ENCODE measurements at places on chromosomes 7 and 10.

DNA sequence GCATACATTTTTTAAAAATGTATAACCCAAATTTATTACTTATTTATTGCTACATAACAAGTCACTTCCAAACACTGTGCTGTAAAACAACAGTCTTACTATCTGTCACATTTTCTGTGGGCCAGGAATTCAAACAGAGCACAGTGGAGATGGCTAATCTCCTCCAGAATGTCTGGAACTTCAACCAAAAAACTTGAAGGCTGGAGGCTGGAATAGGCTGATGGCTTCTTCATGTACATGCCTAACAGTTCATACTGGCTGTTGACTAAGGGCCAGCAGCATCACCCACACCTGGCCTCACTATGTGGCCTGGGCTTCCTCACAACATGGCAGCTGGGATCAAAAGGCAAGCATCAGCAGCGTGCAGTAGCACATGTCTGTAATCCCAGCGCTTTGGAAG is 92.4 kb upstream of the KMT2E start:
- DNase-seq = no peak

- no peak for DNase-seq
Observed at GRCh38 chr10:47376522-47377220, 7.4 kb downstream of the ZNF488 start.

DNA sequence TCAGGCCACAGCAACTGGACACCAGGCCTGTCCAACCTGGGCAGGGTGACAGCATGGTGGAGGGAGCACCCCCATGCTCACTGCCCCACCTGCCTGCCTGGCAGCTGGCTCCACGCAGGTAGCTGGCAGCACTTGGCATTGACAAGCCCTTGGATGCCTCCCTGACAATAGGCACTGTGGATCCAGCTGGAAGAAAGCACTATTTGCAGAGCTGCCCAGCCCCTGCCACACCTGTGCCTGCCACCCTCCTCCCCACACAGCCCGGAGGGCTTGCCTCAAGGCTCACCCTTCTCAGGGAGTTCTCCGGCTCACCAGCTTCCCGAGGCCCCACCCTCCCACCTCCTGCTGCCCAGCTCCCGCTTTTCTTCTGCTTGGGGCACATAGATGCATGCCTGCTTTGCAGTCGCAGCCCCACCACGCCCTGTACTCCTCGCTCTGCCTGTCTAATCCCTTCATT is 160.1 kb downstream of the NEURL1 start:
- DNase-seq = no peak

GRCh38 chr10:42988517-42989395 is 88.1 kb upstream of the RET start:
- DNase-seq = no peak

- DNase-seq = no peak
Observed at GRCh38 chr7:138207555-138207971, 131.3 kb downstream of the AKR1D1 start.

- DNase-seq = no peak
Observed at GRCh38 chr7:126378642-126379041, 874.1 kb downstream of the GRM8 start.

DNA sequence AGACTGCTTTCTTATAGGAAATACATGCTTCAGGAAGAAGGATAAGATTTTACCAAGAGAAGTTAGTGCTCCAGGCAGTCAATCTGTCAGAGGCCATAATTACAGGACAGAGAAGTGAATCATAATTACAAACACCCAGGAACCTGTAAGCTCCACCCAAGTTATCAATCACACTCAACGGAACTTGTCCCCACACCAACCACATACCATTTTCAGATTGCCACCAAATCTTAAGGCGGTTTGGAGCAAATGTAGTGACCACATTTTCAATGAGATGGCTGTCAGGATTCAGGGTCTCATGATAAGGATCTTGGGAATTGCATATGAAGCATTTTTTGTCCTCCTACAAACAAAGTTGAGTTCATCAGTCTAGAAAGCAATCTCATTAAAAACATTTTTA is 4.8 kb downstream of the LAMB1 start:
- DNase-seq = no peak

DNA sequence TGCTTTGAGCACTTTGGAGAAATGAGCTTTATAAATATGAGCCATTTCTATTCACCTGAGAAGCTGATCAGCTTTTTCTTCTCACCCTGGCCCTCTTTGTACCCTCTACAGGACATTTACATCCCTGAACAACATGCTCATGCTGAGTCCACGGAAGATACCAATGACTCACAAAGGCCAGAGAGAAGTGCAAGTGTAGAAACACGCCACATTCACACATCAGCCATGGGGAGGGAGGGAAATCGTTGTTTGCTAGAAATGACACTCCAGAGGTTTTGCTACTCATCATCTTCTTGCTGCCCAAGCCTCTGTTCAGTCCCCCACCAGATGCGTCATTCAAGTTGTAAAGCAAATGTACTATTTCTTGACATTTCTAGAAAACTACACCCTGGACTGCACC is 2.8 kb upstream of the UCN3 start:
- DNase-seq = no peak

GRCh38 chr7:29499932-29500331 is 63.7 kb upstream of the PRR15 start:
- DNase-seq = no peak

DNA sequence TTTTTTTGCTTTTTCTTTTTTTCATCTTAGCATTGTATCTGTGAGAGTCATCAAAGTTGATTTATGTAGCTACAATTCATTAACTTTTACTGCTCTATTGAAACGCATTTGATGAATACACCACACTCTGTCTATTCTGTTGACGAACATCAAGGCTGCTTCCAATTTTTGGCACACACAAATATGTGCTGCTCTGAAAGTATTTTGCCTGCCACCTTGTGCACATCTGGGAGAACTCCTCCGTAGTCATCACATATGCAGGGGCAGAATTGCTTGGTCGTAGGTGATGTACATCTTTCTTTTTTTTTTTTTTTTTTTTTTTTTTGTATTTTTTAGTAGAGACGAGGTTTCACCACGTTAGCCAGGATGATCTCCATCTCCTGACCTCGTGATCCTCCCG is 796.8 kb downstream of the KCNMA1 start:
- DNase-seq = no peak

DNA sequence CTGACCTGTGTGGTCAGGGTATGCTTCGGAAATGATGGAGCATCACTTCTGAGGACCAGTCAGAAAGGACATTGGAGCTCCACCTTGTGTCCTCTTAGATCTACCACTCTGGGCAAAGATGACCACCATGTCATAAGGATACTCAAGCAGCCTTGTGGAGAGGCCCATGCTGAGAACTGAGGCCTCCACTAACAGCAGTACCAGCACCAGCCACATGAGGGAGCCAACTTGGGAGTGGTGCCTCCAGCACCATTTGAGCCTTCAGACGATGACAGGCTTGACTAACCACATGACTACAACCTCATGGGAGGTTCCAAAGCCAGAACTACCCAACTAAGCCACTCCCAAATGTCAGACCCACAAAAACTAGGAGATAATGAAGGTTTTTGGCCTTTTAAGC is 116.0 kb downstream of the NPTX2 start:
- peak; percentile 73 for DNase-seq

- no peak for DNase-seq
Observed at GRCh38 chr10:132141526-132142395, 45.0 kb upstream of the DPYSL4 start.

GRCh38 chr10:71124921-71125748 is 87.2 kb upstream of the UNC5B start:
- DNase-seq = no peak

- DNase-seq = no peak
Observed at GRCh38 chr7:134468475-134468874, 9.6 kb upstream of the AKR1B1 start.

GRCh38 chr10:124539935-124540641 is 78.5 kb downstream of the LHPP start:
- no peak for DNase-seq

GRCh38 chr10:106746868-106747267 is 417.6 kb downstream of the SORCS1 start:
- no peak for DNase-seq

- DNase-seq = no peak
Observed at GRCh38 chr7:129975309-129975708, 22.5 kb upstream of the UBE2H start.

DNA sequence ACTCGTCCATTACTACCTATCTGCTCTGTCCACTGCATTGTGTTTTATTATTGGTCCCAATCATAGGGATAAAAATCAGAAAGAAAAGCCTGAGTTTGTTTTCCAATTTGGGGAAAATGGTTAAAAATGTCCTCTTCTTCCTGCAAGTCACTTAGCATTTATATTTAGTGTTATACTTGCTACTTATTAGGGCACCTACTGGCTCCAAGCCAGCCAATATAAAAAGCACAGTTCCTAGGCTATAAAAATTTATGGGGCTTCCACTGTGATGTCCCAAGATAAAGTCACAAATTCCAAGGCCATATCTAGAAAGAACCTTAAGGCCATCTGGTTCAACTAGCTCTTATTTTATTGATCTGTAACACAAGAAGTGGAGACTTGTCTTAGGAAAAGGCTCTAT is 3.2 kb downstream of the SLC35B4 start:
- no peak for DNase-seq

DNA sequence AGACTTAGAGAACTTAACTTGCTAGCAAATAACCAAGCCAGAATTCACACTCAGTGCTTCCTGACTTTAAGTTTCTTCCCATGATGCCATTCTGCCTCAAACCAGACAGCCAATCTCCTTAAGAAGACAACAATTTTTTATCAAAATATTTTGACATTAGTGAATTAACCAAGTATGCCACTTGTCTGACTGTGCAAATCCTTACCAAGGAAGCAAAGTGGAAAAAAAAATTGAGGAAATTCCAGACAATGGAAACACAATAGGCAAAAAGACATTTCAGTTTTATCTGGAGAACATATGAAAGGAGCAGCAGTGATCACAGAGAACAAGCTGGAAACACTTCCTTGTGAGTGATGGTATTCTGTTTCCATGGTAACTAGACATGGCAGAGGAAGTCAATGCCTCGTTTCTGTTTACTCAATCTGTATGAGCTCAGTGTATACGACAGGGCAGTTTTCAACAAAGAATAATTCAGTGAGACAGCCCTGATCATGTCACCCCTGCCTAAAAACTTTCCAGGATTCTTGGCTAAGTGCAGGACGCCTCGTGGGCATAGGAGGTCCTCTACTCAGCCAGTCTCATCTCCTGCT is 114.2 kb downstream of the DYNC1I1 start:
- DNase-seq = no peak

GRCh38 chr7:129746857-129747529 is 135.5 kb downstream of the NRF1 start:
- no peak for DNase-seq

DNA sequence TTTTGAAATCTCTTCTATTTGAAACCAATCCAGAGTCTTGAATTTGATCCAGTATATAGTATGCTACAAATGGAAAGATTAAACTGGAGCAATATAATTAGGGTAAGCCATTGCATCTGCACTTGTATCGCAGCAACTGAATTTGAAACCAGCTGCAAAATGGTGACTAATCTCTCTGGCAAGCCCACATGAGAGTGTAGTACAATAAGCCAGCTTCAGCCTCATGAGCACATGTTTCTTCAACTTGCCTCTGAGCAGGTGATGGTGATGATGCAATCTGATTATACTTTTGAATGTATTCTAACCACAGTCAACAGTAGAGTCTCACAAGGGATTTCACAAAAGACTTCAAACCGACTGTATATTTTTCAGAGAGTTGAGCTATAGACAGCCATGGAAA is 829 bp upstream of the RPA3 start:
- peak; percentile 22 for DNase-seq

- no peak for DNase-seq
Observed at GRCh38 chr7:129531721-129532120, 29.4 kb downstream of the SMKR1 start.

DNA sequence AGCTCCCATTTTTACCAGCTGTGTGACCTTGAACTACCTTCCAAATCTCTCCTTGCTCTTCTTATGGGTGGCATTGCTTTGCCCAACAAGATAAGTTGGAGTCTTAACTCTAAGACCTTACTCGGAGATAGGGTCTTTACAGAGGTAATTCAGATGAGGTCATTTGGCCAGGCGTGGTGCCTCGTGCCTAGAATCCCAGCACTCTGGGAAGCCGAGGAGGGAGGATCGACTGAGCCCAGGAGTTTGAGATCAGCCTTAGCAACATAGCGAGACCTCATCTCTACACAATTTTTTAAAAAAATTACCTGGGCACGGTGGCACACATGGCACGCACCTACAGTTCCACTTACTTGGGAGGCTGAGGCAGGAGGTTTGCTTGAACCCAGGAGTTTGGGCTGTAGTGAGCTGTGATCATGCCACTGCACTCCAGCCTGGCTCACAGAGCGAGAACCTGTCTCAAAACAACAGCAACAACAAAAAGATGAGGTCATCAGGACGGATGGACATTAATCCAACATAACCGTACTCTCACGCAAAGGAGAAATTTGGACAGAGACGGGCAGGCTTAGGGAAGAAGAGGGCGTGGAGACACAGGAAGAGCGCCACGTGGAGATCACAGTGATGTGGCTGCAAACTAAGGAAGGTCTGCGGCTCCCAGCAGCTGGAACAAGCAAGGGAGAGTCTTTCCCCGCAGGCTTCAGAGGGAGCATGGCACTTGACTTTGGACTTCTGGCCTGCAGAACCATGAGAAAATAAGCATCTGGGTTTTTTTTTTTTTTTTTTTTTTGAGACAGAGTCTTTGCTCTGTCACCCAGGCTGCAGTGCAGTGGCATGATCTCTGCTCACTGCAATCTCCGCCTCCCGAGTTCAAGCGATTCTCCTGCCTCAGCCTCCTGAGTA is 122.3 kb upstream of the CARD11 start:
- DNase-seq = no peak

DNA sequence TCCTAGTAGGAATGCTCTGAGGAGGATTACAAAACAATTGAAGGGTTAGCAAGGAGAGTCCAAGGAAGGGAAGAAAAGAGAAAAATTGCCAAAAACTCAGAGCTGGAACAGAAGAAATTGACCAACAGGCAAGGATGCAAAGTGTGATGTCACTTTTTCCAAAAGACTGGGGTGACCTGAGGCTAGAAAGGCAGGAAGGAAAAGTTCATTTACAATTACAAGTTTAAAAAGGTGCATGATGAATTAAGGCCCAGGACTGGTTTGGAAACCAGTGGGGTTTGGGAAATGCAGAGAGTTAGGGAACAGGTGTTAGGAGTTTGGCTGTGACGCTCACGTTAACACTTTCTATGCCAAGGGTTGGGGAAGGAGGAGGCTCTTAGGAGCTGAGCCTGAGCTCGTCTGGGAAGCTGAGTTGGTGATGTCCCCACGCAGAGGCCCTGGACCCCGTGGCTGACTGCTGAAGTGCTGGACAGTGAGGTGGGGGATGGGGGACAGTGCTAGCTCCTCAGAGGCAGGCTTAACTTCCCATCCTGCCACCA is 92.6 kb upstream of the PODXL start:
- DNase-seq = peak; percentile 23

GRCh38 chr10:28295336-28295735 is 7.5 kb downstream of the MPP7 start:
- DNase-seq = no peak

GRCh38 chr10:127549009-127549408 is at the start of gene NPS:
Gene NPS, plus strand, starts transcription at chr10:127549309. Its CDS starts 60 bp downstream, at chr10:127549369.
- no peak for DNase-seq
